Heart left ventricle (tissue), 16 donors: ENCODE measurements at places on chromosomes 4 and X. TPM values are rescaled to one million over a fixed set of nuclear protein-coding genes. Genes with fewer than 3 reads are reported as not detected.

DNA sequence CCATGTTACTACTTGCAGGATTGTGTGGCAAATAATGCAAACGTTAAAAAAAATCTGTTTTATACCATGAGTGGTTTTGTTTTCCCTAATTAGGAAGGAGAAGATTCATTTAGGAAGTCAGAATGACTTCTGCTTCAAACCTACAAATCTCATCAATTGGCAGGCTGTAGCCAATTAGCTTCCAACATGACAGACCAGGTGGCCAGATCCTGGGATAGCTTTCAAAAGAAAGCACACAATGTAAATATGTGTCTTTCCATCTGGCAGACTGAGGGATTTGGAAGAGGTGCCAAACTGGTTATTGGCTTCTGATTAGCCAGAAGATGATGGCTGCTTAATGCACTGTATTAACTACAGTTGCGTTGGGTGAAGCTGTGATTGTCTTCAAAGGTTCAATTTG is 432.8 kb downstream of the ANKRD50 start:
- DNase-seq = no peak

TMPRSS11A gene
- polyA plus RNA-seq = not detected

WAS gene
- polyA plus RNA-seq = 1.8 TPM

GPR50 gene
- polyA plus RNA-seq = not detected

CXCL6 gene
- polyA plus RNA-seq = 0.71 TPM

DNA sequence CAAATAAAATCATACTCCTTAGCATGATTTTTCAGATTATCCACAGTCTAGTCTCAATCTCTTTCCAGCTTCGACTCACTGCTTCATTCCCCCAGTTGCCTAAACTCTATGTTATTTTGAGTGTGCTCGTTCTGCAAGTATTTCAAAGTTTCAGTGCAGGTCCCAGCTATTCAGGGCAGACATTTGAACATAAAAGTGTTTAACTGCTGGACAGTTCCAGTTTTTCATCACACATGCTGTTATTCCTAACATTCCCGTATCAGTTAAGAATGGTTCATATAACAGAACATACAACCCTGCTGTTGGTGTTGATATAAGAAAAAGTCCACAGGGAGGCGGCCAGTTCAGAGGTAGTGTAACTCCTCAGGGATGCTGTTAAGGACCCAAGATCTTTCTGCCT is 113.3 kb downstream of the SLIT2 start:
- DNase-seq = no peak

GRCh38 chr4:173448608-173449379 is 49.9 kb upstream of the SCRG1 start:
- no peak for DNase-seq

DNA sequence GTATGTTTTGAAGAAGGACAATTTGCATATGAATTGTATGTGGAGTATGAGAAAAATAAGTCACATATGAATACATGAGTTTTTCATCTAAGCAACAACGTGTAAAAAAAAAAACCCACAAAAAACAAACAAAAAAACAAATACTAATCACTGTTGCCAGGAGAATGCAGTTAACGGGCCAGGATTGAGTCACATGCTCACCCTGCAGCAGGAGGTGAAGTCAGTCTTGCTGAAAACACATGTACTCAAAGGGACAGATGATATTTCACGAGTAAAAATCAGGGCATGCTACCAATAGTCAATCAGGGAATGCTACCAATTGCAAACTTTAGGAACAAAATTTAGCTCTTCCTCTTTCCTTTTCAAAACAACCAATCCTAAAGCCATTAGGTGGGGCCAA is 10.4 kb upstream of the DCLK2 start:
- DNase-seq = no peak

DNA sequence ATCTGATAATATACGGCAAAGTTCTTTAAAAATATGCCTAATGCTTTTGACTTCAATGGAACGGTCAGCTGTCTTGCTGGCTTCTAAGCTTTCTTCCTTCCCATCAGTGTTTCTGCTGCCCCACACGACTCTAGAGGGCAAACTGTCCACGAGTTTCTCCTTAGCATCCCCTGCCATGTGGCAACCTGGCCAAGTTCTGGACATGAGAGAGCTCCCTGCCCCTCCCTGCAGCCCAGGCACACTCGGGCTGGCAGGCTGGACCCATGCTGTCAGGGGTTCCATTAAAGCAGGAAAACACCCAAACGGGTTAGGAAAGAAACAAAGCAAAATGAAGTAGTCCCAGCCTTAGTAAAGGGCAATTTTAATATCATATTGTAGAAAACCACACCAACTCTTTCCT is 38.8 kb downstream of the KDR start:
- no peak for DNase-seq

TRIM61 gene
- polyA plus RNA-seq = 2.1 TPM

GRCh38 chr4:123790681-123791080 is 394.1 kb downstream of the SPRY1 start:
- no peak for DNase-seq

GRCh38 chr4:149055624-149056023 is 613.4 kb upstream of the NR3C2 start:
- DNase-seq = no peak

DNA sequence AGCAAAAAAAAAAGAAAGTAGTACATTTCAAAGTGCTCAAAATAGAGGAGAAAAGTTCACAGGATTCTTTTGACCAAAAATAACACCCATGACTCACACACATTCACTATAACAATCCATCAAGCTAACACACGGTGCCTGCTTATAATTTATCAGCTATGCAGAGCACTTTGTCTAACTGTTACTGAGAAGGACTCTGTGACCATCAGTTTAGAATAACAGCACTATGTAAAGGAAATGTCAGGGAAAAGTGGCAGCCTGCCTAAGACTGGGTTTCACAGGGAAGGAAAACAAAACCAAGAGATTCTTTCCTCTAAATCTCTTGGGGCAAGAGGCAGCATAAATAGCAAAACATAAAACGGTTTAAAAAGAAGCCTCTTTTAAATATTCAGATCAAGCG is 54.8 kb downstream of the CCDC149 start:
- peak; percentile 16 for DNase-seq

SOWAHB gene
- not detected for polyA plus RNA-seq

ADH1A gene
- polyA plus RNA-seq = not detected

GRCh38 chrX:150459196-150459595 is 96.1 kb downstream of the MAMLD1 start:
- no peak for DNase-seq
